ENCODE measurements at places on chromosomes 11 and 22. TPM values are rescaled to one million over a fixed set of nuclear protein-coding genes. Genes with fewer than 3 reads are reported as not detected.

The PANX2 gene
- total RNA-seq: 0.56 TPM

The MORC2 gene
- 12.0 TPM for total RNA-seq

The OR10A6 gene
- total RNA-seq: not detected

The E2F8 gene
- total RNA-seq: not detected

The GTSE1 gene
- total RNA-seq: 0.17 TPM

The RFPL2 gene
- 0.98 TPM for total RNA-seq

The OR51B5 gene
- 0.23 TPM for total RNA-seq

Measured in liver (tissue), 10 donors.